ENCODE measurements at places on chromosomes 2 and 18.

GRCh38 chr2:174235680-174236079, 12.7 kb downstream of the OLA1 start:
- DNase-seq = no peak

DNA sequence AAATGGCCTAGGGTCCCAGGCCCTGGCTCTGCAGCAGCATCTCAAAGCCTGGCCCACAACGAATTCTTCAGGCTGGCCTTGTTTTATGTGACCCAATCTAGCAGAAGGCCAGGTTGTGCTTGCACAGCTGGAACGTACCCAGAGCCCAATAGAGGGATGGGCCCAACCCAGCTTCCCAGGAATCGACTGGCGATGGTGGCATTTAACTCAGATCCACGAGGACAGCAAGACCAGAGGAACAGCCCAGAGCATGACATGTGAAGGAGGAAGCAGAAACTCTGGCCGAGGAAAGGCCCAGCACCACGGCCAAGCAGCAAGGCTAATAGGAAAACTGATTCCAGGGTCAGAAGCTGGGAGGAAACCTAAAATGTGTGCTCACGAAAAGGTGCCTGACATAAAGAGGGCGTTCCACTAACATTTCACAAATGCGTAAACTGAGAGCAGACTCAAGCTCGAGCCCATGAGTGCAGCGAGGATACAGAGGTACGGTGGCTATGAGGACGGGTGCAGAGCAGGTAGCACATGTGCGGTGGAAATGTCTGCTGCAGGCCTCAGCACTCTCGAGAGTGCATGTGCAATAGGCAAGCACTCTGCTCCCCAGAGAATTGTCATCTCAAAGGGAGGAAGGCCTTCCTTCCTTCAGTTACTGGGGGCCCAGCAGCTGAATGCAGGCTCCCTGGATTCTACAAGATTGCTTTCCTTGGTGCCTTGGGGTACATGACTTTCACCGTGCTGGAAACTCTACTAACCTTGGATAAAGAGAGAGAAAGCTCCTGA, 156.9 kb upstream of the GLI2 start:
- no peak for DNase-seq

DNA sequence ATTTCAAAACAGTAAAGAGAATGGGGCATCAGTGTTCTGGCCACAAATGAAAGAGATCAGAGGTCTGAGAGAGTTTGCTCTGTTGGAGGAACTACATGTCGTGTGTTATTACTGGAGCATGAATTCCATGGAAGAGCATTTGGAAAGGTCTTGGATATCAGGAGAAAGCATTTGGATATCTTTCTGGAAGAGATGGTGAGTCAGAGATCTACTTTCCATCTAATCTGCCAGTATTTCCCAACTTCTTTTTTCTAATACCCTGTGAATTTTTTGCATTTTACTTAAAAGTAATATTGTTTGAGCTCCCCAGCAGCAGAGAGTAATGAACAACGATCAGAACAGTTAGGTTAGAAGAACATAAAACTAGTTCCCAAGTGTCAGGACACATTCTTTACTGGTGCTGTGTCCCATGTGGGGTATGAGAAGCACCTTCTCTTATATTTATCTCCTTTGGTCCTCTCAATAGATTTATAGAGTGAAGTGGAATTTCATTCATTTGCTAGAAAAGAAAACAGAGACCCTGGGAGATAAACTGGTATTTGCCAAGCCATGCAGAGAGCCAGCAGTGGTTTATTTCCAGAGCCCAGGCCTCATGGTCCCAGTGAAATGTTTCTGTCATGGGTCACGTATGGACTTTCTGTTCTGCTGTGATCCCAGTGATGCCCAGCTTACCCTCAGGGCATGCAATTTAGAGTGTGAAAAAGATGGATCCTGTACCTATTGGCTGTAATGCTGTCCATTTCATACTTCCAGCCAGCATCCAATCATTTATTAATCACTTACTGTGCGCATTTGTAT, 130.8 kb upstream of the NT5C1B start:
- DNase-seq = no peak

- no peak for DNase-seq
These were observed 855.5 kb upstream of the SALL3 start for GRCh38 chr18:78123926-78124797.

DNA sequence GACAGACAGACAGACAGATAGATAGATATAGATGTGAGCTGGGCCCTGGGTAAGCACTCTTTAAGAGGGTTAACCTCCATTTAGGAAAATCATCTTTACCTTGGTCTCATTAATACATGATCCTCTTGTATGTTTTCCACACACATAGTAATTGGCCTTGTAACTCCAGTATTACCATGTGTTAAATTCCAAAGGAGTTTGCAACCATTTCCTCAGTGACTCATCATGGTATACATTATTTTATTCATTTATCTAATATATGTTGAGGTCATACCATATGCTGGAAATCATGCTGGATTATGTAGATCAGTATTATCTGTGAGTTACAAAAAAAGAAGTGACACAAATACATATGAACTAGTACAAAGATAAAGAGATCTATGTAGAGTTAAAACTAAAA, 504.3 kb downstream of the DCC start:
- DNase-seq = no peak

- no peak for DNase-seq
These were observed 162.7 kb downstream of the DYSF start for GRCh38 chr2:71615767-71616730.

- DNase-seq = no peak
These were observed 185.9 kb upstream of the KLHL14 start for GRCh38 chr18:32958746-32959145.

- no peak for DNase-seq
These were observed 337.4 kb downstream of the PTPRM start for GRCh38 chr18:7904529-7904928.

DNA sequence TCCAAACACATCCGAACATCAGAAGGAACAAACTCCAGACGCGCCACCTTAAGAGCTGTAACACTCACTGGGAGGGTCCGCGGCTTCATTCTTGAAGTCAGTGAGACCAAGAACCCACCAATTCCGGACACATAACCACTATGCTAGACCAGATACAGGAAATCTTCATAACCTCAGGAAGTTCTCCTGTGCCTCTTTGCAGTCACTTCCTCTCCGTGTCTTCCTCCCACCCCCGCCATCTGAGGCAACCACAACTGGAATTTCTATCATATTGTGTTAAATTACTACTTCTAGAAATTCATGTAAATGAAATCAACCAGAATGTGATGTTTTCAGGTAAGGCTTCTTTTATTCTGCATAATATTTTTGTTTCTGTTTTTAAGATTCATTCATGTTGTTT, 631.0 kb upstream of the NXPH2 start:
- DNase-seq = no peak

- DNase-seq = no peak
These were observed 163.2 kb upstream of the MYCN start for GRCh38 chr2:15776992-15777702.

GRCh38 chr18:61602836-61603235, 269.6 kb downstream of the CDH20 start:
- DNase-seq = no peak

- DNase-seq = no peak
These were observed 46.4 kb downstream of the ACYP2 start for GRCh38 chr2:54161660-54162424.

- DNase-seq = no peak
These were observed 12.6 kb downstream of the RTP5 start for GRCh38 chr2:241882091-241882625.

DNA sequence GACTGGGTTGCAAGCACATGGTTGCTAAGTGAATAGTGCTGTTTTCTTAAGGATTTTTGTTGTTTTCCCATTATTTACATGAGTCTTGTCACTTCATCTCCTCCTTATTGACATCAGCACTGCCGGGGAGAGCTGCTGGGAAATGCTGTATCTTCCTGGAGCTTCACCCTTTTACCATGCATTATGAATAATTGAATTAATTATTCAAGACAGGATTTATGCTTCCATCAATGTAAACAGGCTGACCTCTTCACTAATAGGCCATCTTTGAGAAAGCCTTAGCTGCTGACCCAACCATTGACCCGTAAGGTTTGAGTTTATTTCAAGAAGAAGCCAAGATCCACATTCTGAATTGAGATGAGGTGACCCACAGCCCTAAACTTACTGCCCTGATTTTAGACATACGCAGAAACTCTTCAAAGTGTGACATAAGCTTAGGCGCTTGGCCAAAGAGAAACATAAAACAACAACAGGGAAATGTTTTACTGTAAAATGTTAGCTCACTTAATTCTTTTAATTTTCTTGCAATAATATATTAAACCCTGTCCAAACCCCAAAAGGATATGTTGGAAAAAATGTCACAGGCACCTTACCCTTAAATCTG, 365.5 kb upstream of the SYT4 start:
- no peak for DNase-seq

DNA sequence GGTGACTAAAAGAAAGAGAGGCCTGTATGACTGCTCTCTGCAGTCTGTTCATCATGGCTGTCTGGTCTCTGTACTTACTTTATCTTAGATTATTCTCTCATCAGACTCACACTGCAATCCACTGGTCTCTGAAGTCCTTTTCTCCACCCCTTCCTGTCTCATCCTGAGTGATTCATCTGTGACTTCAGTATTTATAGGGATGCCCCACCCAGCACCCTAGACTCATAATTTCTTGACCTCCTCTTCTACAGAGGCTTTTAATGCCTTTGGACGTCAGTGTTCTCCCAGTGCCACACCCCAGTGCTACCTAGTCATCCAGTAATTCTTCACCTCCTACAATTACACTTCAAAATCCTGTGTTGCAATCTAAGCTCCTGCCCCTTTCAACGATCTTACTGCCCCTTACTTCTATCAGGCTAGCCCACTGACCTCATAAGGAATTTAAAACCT, 14.9 kb upstream of the ITPRID2 start:
- DNase-seq = no peak

- DNase-seq = no peak
These were observed 7.9 kb downstream of the HS6ST1 start for GRCh38 chr2:128310761-128311160.

DNA sequence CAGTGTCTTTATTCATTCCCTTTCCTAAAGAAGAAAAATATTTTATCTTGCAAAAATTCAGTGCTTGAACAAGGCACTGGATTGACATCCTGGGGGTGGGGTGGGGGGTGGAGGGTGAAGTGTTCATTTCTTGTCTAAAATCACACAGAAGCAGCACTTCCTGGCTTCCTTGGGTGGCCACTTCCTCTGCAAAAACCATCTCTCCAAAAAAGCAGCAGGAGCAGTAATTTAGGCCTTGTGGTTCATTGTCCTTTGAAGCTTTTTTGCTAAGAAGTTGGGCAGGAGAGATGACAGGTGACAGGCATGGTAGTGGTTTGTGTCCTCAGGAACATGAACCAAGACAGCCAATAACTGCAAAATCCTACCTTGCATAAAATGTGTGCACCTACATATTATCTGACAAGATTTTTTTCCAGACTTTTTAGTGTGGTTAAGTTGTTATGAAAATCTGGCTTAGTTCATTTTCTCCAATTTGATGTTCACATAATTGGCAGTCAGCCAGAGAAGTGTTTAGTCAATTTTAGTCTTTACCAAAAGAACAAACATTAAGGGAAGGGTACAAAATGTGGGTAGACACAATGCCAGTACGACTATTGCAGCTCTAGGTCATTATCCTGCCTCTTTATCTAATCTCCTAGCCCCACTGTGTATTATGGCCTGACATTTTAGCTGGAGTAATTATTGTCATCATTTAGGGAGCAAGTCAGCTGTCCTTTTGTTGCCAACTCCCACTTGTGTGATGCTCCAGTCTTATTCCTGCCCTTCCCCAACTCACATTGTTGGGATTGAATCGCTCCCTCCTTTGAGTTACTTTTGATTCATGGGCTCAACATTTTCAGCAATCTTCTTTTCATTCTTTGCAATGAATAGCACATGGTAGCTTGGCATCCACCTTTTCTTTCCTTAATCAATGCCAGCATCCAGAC, 177.2 kb downstream of the MYO3B start:
- no peak for DNase-seq

DNA sequence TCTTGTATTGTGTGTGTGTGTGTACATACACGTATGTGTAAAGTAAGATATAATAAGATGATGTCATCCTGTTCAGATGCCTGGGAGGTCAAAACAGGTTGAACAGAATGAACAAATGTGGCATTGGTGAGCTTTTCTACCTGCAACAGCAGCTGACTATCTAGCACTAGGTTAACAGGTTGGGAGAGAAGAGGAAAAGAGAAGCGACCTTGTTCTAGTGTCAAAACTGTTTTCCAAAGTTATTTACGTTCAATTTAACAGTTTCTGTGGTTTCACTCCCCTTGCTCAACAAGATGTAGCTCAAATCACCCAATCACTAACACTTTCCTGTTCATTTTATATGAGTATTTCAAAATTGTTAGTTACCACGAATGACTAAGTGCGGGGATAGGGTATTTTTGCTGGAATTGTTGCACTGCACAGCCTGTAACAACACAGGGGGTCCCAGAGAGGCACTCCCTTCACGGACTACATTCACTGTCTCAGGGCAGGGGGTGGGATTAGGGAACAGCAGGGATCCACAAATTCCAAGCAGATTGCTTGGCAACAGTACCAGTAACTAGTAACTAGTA, 67.5 kb upstream of the DTNB start:
- no peak for DNase-seq

DNA sequence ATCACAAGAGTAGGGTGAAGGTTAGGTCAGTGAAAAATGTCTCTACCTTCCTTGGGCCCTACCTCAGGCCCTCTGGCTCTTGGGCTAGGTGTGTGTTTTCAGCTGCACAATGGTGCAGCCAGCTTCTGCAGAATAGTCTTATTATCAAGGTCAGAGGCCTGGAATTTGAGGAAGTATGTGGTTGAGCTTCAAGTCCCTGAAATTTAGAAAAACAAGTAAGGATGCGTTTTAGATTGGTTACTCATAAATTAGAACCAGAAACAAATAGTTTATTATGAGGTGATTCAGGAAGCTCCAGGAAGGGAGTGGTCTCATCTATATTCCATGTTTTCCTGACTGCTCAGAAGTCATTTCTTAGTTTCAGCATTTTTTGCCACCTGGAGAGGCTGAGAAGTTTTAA, 204.2 kb upstream of the CELF4 start:
- DNase-seq = no peak

Measured in activated T-helper 1 cell treated with anti-CD3 and anti-CD28 coated beads, Interleukin-2, amount 50 U/mL, for 16 hours (primary cell).